ENCODE measurements at places on chromosomes 5 and 9.
A peak's percentile ranks its signal among the peaks of the same experiment; 100 is the strongest.

DNA sequence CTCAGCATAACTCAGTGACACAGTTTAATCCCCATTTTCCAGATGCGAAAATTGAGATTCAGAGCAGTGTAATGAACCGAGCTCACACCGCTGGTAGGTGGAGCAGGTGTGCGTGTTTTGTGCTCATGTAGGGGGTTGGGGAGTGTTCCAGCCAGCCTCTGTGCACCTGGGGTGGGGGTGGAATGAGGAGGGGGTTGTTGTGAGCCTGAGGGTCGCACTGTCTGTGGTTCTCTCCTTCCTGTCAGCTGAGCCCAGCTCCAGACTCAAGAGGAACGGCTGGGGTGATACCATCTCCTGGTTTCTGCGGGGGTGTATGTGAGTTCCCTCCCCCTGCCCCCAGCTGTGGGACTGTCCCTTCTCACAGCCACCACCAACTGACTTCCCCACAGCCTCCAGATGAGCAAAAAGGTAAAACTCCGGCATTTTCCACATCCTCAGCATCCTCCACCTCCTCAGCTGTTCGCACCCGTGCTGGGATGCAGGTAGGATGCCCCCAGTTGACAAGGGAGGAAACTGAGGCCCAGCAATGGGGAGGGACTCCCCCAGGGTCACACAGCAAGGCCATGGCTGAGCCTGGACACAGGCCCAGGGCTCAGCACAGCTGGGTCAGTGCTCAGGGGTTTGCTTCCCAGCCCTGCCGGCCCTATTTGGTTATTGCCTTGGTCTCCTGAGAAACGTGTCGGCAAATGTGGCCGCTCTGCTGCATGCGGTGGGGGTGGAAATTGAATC is 2.1 kb downstream of the SH2D3C start:
- peak; percentile 27 for DNase-seq

GRCh38 chr9:21835121-21835520 is 32.7 kb downstream of the MTAP start:
- no peak for DNase-seq

- DNase-seq = no peak
Observed at GRCh38 chr9:89601306-89601705, 3.5 kb upstream of the GADD45G start.

DNA sequence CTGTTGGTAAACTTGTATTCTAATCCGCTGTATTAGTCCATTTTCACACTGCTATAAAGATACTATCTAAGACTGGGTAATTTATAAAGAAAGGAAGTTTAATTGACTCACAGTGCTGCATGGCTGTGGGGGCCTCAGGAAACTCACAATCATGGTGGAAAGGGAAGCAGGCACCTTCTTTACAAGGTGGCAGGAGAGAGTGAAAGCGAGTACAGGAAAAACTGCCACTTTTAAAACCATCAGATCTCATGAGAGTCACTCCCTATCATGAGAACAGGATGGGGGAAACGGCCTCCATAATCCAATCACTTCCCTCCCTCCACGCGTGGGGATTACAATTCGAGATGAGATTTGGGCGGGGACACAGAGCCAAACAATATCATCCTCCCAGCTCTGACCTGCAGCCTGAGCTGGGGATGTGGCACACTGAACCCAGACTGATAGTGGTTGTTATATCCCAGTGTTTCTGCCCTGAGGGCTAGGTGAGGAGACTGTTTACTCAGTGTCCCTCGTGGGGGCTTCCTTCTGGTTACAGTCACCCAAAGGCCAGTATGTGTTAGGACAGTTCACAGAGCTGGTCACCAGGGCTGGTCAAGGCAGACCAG is 488.3 kb downstream of the KDM4C start:
- no peak for DNase-seq

- DNase-seq = no peak
Observed at GRCh38 chr5:134034326-134034725, 29.6 kb upstream of the VDAC1 start.

DNA sequence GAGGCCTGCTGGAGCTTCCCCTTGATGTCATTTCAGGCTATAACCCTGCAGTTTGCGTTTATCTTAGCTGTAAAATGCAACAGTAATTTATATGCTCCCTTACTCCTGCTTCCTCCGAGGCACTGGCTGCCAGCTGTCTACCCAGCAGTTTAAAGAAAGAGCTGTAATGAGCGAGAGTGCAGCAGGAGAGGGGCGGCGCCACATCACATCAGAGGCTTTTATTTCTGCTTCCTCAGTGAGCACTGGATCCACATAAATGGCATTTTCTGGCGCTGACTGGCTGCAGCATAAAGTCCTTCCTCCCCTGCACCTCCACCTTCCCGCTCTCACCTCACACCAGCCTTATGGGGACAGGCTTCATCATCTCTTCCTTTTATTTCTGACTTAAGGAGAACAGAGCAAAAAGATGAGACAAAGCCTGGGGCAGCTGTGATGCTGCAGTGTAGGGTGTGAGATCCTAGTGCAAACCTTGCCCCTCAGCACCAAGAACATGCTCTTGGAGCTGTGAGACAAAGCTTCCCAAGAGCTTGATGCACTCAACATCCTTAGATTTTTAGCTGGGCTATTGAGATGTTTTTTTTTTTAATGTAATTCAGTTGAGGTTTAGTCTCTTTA is 829.6 kb upstream of the ZNF608 start:
- no peak for DNase-seq

DNA sequence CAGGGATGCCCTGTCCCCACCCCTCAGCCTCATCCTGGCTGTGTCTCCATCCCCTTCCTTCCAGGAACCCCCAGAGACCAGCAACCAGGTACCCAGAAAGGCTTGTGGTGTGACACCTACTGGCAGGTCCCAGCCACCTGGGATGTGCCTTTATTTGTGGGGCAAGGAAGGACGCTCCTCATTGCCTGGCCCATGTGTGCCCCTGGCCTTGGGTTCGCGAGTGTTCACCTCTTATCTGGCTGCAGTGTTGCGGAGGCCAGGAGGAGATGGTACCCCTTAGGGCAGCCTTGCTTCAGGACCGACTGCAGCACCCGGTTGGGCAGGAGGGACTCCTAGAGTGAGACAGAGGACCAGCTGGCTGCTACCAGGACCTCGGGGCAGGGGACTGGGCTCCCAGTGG is 8.8 kb downstream of the C9orf50 start:
- no peak for DNase-seq

GRCh38 chr9:83956436-83957247 is 23.4 kb downstream of the HNRNPK start:
- DNase-seq = peak; percentile 62

DNA sequence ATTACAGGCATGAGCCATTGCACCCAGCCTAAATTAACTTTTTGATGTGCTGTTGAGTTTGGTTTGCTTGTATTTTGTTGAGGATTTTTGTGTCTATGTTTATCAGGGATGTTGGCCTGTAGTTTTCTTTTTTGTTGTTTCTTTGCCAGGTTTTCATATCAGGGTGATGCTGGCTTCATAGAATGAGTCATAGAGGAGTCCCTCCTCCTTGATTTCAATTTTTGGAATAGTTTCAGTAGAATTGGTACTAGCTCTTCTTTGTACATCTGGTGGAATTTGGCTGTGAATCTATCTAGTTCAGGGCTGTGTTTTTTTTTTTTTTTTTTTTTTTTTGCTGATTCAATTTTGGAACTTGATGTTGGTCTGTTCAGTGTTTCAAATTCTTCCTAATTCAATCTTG is 1164.3 kb upstream of the DMAC1 start:
- no peak for DNase-seq

DNA sequence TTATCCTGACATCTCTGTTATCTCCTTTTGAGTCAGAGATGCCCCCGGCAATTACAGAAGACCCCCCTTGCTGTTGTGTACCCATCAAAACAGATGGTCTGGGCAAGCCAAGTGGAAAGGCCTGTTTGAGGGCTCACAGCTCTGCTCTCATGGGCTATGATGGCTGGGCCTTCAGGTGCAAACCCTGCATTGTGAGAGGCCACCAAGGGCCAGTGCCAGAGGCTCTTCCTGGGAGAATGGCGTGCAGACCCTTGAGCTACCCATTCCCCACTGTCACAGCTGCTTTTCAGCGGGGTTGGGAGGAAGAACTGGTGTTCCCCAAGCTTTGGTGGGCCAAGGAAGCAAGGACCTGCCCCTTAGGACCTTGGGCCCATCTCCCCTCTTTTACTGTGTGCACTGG is 174.7 kb upstream of the PPP1R26 start:
- DNase-seq = no peak

DNA sequence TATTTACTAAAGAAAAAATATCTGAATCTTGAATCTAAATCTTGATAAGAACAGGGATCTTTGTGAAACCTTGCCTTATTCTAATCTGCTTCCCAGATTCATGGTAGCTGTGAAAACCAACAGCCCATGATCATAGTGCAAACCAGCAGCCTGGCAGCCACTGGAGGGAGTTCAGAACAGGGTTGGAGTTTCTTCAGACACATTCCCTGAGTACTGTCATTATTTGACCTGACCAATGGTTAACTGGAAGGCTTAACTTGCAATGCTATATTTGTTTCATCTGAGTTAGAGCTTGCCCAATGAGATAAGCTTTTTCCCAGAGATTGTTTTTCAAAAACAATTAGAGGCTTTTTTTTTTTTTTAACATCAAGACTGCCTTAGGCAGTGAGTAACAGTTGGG is 47.8 kb downstream of the LOX start:
- DNase-seq = no peak

DNA sequence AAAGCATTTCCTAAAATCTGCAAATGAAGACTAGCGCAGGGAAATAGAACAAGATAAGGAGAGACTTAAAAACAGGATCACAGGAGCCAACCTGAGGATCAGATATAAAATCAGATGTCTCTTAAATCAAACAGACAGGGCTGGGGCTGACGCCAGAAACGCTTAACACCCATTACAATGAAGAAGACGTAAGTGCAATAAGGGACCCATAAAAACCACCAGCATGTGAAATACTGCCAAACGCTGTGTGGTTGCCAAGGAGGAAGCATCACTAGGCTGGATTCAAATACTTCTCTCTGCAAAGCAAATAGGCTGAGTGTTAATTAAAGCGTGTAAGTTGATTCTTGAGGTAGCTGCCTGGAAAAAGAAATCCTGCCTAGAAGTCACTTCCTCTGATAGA is 74.4 kb upstream of the ATP10B start:
- DNase-seq = no peak

DNA sequence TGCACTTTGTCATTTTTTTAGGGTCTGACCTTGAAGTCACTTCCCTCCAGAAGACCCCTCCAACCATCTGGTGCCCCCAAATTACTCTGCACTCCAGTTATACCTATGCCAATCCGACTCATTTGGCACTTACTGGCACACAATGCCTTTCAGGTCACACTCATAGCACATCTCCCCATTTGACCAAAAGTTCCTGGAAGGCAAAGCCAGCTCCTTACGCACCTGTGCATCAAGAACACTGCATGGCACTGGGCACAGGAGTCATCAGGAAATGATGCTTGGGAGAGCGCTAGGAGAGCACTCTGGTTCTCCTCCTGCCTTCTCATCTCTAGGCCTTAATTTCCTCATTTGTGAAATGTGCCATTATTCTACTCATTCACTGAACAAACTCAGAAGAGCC is 2.9 kb downstream of the TNIP1 start:
- DNase-seq = no peak

- DNase-seq = no peak
Observed at GRCh38 chr5:174810796-174811195, 86.4 kb downstream of the MSX2 start.

- no peak for DNase-seq
Observed at GRCh38 chr9:123000371-123001068, 32.9 kb upstream of the GPR21 start.
